ENCODE measurements at places on chromosomes 7 and 10.

GRCh38 chr10:17227367-17228090 is 512 bp upstream of the VIM start:
- peak; percentile 38 for DNase-seq

GRCh38 chr7:139722604-139723003 is 55.2 kb downstream of the HIPK2 start:
- no peak for DNase-seq

DNA sequence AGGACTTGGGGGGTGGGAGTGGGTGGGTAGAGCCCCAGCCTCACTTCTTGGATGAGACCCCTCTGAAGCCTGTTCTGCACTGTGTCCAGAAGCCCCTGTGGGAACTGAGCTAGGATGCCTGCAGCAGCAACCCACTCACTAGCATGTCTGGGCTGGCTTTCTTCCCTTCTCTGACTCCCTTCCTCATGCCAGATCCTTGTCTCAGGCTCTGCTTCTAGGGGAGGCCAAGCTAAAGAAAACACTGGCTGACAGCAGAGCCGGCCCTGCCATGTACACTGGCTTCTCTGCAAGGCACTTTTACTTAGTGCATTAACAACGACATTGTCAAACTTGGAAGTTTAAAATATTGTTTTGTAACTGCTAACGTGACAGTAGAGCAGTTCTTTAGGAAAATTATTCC is 50.2 kb downstream of the ARHGAP22 start:
- DNase-seq, result no peak

DNA sequence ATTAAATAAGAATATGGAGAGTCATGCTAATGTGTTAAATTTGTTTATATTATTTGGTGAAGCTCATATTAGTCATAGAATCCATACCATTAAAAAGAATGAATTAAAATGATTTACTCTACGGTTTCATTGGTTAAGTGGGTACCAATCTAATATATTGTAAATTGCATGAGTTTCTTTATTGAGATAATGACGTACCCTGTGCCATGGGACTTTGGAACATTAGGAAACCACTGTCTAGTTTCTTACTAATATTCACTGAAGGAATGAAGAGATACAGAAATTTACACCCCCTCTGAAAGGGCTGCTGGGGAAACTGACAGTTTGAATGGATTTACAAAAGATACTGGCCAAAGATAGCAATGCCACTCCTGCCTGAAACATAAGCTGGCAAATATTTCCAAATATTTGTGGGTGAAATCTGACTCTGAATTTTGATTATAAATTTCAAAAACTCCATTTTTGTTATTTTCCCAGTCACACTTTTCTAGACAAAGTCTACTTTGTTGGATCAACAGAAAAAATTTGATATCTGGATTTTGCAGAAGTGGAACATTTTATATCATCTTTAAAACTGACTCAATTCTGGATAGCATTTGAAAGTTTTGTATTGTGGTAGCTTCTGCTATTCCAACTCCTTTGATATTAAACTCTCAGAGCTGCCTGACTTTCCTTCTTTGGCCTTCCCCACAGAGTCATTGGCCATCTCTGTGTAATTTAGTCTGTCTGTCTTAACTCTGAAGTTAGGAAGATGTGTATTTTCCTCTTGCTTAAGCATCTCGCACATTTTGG is 22.3 kb downstream of the MDFIC start:
- DNase-seq, result no peak

DNA sequence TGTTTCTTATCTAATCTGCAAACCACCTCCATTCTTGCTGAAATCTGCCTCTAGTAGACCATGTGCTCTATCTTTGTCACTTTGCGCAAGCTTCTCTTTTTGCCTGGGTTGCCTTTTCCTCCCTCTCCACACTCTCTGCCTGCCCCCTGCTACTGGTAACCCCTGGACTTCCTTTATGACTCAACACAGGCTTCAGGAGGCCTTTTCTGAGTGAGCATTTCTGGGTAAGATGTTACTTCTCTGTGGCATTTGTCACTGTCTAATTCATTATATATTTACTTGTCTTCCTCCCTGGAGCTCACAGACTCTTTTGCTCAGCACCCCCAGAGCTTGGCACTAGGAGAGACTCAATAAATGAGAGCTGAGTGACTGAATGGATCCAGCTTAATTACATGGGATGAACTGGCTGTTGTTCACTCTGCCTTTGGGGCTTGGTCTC is 8.4 kb downstream of the GOLGA7B start:
- DNase-seq, result no peak

GRCh38 chr7:139936760-139937310 is 107.8 kb downstream of the TBXAS1 start:
- DNase-seq, result peak; percentile 58

GRCh38 chr10:94343151-94343550 is 19.6 kb downstream of the NOC3L start:
- no peak for DNase-seq

DNA sequence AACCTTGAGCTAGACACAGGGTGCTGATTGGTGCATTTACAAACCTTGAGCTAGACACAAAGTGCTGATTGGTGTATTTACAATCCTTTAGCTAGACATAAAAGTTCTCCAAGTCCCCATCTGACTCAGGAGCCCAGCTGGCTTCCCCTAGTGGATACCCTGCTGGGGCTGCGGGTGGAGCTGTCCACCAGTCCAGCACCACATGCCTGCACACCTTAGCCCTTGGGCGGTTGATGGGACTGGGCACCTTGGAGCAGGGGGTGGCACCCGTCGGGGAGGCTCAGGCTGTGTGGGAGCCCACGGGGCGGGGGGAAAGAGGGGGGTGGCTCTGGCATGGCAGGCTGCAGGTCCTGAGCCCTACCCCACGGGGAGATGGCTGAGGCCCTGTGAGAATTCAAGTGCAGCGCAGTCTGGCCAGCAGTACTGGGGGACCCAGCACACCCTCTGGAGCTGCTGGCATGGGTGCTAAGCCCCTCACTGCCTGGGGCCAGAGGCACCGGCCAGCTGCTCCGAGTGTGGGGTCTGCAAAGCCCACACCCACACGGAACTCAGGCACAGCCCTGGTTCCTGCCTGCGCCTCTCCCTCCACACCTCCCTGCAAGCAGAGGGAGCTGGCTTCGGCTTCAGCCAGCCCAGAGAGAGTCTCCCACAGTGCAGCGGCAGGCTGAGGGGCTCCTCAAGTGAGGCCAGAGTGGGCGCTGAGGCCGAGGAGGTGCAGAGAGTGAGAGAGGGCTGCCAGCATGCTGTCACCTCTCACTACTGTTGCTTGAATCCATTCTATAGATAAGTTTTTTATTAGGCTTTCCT is 369.8 kb upstream of the SMIM30 start:
- DNase-seq, result no peak
